ENCODE measurements at places on chromosomes 7 and 10.

- no peak for DNase-seq
Measured at GRCh38 chr10:3169673-3170072, 2.9 kb downstream of the PITRM1 start.

- no peak for DNase-seq
Measured at GRCh38 chr7:33743594-33743993, 161.7 kb upstream of the BMPER start.

- no peak for DNase-seq
Measured at GRCh38 chr10:83218205-83218604, 921.1 kb upstream of the GHITM start.

- DNase-seq, result no peak
Measured at GRCh38 chr7:39700165-39700564, 76.8 kb downstream of the RALA start.

DNA sequence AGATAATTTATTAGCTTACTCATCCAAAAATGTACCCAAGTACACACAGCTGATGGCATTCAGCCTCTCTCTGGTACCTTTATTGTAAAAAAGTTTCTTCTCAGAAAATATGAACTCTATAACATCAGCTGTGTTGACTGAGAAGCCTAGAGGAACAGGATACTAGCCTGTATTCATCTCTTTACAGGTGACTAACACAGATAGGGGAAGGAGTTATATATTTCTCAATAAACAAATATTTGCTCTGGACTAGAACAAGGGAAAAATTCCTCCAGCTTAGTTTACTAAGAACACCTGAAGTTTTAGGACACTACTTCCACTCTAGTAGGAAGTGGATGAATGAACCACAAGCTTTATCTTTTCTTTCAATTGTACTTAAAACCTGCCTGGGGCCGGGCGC lies 67.8 kb downstream of the ZNF248 start:
- DNase-seq, result no peak

DNA sequence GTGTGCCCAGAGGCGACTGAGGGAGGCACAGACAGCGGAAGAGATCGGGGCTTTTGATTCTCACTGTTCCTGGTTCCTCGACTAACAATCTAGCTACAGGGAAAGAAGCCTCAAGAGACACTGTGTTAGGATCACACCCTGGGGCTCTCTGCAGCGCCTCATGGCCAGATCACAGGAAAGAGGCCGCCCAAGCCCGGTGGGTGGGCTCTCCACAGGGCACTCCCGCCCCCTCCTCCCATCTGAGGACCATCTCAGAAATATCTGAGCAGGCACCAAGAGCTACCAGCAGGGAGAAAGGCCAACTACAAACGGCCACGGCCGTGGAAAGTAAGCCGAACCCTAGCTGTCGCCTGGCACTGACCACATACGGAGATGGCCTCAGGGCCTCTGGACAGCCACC lies 224.2 kb downstream of the MLLT10 start:
- DNase-seq, result no peak

- no peak for DNase-seq
Measured at GRCh38 chr10:61112771-61113170, 168.8 kb upstream of the RHOBTB1 start.

DNA sequence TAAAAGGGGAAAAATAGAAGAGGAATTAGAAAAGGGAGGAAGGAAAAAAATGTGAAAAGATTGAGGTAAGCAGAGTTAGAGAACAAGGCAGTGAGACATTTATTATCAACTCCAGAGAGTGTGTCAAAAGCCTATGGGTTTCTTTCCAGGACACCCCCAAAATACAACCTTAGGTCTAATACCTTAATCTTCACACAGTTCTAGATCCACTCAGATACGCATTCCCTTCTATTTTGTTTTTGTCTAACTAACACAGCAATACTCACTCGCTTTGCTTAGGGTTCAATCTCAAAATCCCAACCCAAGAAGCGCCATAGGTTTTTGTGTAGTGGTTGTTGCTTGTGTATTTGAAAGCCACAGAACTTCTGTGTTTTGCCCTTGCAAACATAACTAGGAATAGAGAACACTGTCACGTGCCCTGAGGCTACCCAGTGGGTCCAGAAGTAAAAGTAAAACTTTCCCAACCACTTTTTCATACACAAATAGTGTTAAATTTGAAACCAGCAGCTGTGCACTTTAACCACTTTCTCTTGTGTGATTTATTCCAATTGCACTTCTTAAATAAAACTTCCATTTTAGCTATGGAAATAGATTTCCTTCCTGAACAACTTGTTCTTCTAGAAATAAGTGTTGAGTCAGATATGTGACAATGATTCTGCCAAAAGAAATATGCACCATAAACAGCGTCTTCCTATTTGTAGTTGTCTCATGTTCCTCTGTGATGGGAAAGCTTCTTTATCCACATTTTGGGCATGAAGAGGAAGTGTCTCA lies 414.7 kb upstream of the GHITM start:
- no peak for DNase-seq

DNA sequence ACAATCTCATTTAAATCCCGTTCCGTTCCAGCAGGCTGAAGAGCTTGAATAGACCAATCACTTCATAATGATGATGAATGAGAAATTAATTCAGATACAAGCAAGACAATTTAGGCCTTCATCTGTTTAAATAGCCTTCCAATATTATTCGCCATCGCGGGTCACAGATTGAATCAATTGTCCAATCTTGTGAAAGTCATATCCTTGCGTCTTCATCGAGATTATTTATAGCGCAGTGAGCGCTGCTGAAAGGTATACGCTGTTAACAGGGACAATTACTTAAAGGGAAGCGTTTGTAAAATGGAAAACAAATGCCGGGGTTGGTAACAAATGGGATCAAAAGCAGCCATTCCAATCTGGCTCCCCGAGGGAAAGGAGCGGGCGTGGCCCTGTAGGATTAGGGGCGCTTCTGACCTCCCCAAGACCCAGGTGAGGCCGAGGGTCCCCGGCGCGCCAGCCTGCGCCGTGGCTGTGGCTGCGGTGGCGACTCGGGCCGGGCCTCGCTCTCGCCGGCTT lies 8.6 kb downstream of the EVX1 start:
- no peak for DNase-seq

GRCh38 chr7:112821345-112821744 lies 31.2 kb upstream of the TMEM168 start:
- DNase-seq, result no peak

GRCh38 chr7:108611268-108611667 lies 41.6 kb downstream of the DNAJB9 start:
- DNase-seq, result no peak

- no peak for DNase-seq
Measured at GRCh38 chr10:128643658-128644057, 517.4 kb upstream of the MKI67 start.

GRCh38 chr7:47587976-47588375 lies 6.1 kb upstream of the TNS3 start:
- DNase-seq, result no peak

DNA sequence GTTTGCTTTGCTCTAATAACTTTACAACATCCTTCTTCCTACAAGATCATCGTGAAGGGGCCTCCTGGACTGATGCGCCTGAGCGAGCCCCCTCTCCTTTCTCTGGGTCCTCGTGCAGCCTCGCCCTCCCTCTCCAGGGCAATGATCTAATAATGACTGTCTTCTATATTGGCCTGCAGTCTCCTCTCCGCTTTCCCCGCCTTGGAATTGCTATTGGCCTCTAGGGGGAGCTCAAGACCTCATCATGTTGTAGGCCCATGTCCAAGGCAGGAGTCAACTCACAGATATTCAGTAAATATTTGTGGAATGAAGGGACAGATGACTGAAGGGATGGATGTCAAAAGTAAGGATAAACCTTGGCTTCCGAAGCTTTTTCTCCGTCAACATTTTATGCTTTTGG lies 1180.3 kb downstream of the TYW1 start:
- DNase-seq, result no peak

GRCh38 chr7:5276611-5277010 lies 6.1 kb upstream of the SLC29A4 start:
- DNase-seq, result no peak

GRCh38 chr10:49076741-49077521 lies 38.4 kb downstream of the VSTM4 start:
- no peak for DNase-seq

GRCh38 chr10:101446947-101447346 lies 93.0 kb downstream of the BTRC start:
- no peak for DNase-seq

GRCh38 chr7:132654150-132654549 lies 77.9 kb upstream of the PLXNA4 start:
- no peak for DNase-seq
